ENCODE measurements at places on chromosomes 7 and 10.
A peak's percentile ranks its signal among the peaks of the same experiment; 100 is the strongest.

DNA sequence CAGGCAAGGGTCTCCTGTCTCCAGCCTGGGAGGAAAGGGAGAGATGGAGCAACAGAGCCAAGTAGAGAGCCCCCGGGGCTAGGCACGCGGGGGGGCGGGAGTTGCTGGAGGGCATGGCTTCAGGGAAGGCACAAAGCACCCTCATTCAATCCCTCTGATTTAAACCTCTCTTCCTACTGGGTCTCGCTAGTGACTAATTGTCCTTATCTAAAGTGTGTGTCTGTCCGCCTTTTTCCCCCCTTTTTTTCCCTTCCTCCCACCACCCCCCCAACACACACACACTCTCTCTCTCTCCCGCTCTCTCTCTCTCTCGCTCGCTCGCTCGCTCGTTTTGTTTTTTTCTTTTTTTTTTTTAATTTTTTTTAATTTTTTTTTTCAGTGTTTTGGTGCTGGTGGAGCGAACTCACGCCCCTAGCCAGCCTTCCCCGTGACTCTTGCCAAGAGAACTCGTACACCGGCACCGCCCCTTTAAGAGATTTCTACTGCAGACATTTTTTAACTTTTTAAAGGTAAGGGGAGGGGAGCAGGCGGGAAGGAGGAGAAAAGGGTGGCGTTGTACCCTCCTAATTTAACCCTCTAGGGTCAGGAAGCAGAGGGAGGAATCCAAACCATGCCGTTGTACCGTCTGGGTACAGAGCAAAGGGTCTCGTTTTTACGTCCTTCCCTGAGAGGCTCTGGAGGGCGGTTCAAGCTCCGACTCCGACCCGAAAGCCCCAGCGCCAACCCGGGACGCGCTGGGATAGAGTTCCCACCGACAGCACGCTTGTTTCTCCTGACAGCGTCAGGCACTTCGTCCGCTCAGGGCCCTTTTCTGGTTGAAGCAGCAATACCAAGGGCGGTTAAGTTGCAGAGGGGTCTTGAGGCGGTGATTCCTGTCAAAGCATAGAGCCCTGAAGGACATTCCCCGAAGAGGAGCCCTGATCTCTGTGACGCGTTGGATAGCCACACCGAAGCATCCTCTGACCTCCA is at the start of gene HPSE2:
Gene HPSE2, minus strand, starts transcription at position 195 of the 969 bp plus-strand sequence.
- no peak for DNase-seq

DNA sequence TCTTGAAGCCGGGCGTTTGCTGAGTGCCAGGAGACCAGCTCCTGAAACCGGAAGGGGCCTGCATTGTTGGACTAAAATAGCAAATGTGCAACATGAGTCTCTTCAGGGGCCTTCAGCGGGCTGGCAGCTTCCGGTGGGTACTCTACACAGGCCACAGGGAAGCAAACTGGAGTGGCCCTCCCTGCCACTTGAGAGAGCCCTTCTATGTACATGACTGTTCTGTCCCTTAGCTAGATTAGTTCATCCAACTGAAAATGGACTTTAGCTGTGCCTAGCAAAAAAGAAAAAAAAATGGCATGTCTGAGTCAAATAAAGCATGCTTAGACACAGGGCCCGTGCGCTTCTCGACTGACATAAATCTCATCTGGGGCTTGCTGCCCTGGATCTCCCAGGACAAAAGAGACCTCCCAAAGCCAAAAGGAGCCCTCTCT is 115.3 kb upstream of the TCF7L2 start:
- DNase-seq: no peak

GRCh38 chr10:61452151-61452651 is 980 bp downstream of the TMEM26 start:
- DNase-seq: peak; percentile 35

- no peak for DNase-seq
Measured at GRCh38 chr10:93542358-93542791, 24.1 kb upstream of the FFAR4 start.

DNA sequence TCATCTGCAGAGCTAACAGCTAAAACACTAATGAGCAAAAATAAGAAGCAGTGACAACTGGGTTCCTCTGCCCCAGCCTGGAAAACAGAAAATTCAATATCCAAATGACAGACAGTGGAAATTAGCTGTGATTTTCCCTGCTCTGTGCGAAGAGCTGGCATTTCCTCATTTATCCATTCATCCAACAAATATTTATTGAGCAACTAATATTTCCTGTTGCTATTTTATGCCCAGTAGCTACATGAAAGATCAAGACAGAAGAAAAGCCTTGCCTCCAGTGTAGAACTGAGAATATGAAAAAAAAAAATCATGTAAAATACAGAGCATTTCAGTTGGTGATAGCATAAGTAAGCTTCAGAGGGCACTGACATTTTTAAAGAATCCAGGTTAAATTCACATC is 140.9 kb downstream of the ABCA13 start:
- no peak for DNase-seq

GRCh38 chr7:132815696-132816311 is 239.5 kb upstream of the PLXNA4 start:
- no peak for DNase-seq
